CD4-positive, alpha-beta memory T cell (primary cell): ENCODE measurements at places on chromosomes 12 and 14.

DNA sequence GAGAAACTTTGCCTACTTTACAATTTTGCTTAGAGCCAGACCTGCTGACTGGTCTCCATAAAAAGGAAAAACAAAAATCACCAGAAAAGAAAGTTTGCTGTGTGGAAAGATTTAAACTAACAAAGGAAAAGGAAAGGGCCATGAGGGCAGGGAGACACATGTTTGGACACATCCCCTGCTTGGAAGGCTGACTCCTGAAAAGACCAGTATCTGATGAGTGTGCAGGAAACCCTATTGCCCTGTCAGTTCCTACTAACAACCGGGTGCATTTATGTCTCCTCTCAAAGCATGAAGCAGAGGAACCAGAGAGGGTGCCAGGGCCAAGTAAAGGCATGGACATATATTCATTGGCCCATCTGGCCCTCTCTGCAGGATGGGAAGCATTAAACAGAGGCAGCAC, 7.0 kb upstream of the STAB2 start:
- no peak for DNase-seq

- no peak for DNase-seq
These were observed 6.6 kb downstream of the POMT2 start for GRCh38 chr14:77314043-77314442.

- no peak for DNase-seq
These were observed 397.6 kb downstream of the NUAK1 start for GRCh38 chr12:105740970-105741725.

DNA sequence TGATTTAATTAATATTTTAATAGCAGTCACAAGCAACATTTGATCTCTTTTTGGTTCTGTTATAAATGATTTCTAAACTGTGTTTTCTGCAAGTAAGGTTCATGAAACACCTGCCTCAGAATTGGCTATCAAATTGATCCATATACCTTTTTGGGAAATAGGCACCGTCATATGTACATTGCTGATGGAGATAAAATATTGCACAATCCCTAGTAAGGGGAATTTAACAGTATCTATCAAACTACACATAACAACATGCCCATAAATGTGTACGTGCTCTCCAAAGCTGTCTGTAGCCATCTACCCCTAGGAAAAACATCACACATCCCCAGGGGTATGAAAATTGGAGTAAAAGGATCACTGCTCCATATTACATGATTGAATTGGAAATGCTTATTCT, 167.3 kb upstream of the CPNE8 start:
- no peak for DNase-seq

DNA sequence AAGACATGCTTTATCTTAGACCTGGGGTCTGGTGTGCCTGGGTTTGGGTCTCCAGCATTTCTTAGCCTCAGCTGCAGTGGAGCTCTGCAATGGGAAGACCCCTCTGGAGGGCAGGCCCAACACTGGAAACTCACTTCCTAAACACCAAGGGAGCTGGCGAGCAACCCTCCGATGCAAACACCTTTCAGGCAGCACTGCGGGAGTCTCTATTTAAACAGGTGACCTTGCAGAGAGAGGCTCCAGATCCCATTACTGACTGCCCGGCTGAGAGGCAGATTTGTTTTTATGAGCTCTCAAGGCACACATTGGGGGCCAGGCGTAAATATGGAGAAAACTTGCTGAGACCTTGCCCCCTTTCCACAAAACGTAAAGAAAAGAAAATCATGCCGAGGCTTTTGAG, 195.5 kb downstream of the PAX9 start:
- no peak for DNase-seq

DNA sequence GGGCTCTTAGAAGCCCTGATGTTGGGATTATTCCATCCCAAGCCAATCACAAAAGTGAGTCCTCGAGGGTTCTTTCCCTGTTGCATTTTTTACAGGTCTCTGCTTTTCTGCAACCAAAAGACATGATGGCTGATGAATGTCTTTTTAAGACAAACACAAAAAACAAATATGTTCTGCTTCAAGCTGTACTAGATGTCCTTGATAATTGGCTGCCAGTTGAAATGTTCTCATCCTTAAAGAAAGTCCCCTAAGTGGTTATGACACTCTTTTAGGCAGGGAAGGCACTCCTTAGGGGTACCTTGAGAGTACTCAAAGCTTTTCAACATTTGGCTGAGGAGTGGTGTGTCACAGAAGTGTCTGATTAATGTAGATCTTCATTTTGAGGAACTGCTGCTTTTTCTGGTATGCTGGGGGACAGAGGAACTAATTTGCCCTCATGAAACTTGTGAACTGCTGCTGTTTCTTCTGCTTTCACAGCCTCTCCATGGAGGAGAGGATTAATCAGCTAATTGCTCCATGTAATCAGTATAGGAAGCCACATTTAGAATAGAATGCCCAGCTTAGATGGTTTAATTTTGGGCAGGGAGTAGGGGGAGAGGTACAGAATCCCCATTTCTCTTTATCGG, 22.8 kb upstream of the IGF1 start:
- DNase-seq, result no peak

GRCh38 chr14:69692594-69692993, 74.3 kb upstream of the SRSF5 start:
- DNase-seq, result no peak

DNA sequence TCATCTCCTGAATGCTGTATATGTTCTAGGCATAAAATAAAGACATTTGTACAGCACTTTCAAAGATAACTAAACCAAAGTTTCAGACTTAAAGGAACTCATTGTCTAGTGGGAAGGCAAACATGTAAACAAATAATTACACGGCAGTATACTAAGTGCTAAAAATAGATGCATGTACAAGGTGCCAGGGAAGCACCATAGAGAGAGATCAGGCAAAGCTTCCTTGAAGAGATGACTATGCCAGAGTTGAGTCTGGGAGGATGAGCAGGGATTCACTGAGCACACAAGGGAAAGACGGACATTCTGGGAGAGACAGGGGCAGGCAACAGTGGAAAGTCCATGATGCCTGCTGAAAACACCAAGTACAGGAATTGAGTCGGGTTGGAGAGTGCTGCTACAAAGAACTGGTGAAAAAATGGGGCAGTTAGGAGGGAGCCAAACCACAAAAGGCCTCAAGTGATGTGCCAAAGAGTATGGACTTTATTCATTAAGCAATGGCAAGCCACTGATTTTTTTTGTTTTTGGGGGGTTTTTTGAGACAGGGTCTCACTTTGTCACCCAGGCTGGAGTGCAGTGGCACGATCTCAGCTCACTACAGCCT, 26.8 kb downstream of the ANKS1B start:
- no peak for DNase-seq

- peak; percentile 47 for DNase-seq
These were observed 15.4 kb downstream of the SYNE2 start for GRCh38 chr14:63867933-63868921.

GRCh38 chr12:31589904-31590641, 863 bp downstream of the DENND5B start:
- DNase-seq, result no peak

DNA sequence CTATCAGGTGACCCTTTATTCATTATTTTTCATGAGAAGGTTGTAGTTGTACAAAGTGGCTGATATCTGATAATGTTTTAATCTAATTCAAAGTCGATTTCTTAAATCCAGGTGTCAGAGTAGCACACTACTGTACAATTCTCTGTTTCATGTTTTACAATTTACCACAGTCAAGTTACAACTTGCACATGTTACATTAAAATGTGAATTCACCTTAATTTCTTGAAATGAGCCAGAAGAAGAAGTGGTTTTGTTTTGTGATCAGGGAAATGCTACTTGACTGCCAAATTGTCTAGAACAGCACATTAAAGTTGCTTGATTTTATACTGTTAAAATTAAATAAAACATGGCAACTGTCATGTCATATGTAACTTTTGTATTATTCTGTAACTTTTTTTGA, 23.2 kb downstream of the LRRK2 start:
- DNase-seq, result no peak

DNA sequence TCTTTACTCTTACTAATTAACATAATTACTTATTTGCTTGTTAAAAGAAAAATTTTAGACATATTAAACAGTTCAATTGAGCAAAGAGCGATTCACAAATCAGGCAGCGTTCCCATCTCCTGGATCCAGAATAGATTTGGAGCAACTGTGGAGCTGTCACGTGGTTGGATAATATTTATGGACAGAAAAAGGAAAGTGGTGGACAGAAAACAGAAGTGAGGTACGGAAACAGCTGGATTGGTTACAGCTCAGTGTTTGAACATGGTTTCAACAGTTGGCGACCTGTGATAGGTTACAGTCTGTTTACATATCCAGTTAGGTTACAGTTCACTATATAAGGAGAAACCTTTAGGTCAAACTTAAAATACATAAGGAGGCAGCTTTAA, 19.7 kb upstream of the FAM234B start:
- no peak for DNase-seq

GRCh38 chr14:58882577-58883018, 244.8 kb downstream of the DACT1 start:
- no peak for DNase-seq

- no peak for DNase-seq
These were observed 155.2 kb downstream of the RPL10L start for GRCh38 chr14:46496409-46496808.

GRCh38 chr14:67241411-67242167, at the start of gene PALS1:
Gene PALS1 (plus strand): TSS chr14:67241435. CDS start chr14:67279171, 37,736 bp downstream.
- DNase-seq, result peak; percentile 57

- no peak for DNase-seq
These were observed 121.2 kb downstream of the METTL25 start for GRCh38 chr12:82479511-82479910.

DNA sequence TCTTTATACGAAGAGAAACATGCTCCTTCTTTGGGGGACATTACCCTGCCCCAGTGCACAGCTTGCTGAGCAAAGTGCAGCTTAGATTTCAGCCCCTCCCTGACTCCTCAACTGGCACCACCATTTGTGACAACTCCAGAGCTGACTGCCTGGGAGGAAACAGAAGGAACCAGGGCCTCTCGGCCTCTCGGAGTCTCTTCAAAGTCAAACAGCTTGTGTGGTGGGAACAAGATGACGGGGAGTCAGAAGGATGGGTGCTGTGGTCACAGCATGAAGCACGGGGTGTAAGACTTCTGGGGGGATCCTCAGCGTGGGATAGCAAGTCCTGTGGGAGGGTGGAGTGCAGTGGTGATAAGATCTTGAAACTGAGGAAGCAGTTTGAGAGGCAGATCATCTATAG, 123.5 kb upstream of the BCL2L14 start:
- no peak for DNase-seq

- DNase-seq, result no peak
These were observed 425.2 kb downstream of the GALC start for GRCh38 chr14:87567618-87568295.

- DNase-seq, result no peak
These were observed 80.1 kb downstream of the CEP83 start for GRCh38 chr12:94379479-94380113.

DNA sequence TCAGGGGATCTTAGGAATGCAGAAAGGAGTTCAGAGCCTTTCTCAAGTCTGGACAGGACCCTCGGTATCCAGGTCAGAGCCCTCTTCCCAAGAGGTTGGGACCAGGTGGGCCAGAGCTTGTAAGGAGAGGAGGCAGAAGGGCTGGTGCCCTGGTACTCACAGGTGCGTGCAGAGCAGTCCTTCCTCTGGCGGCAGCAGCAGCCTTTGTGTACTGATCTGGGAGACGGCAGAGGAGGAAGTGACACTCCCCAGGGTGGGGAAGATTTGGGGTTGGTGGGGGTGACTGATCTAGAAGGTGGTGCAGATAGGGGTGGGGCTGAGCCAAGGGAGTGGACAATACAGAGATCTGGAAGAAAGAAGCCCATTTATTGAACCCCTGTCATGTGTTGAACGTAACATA, at the start of gene ITGB7:
ITGB7 (minus strand) TSS at position 210 of the 400 bp plus-strand sequence. CDS start 6,808 bp downstream, outside the sequence.
- peak; percentile 67 for DNase-seq

GRCh38 chr12:24639641-24640040, 309.3 kb downstream of the BCAT1 start:
- DNase-seq, result no peak

DNA sequence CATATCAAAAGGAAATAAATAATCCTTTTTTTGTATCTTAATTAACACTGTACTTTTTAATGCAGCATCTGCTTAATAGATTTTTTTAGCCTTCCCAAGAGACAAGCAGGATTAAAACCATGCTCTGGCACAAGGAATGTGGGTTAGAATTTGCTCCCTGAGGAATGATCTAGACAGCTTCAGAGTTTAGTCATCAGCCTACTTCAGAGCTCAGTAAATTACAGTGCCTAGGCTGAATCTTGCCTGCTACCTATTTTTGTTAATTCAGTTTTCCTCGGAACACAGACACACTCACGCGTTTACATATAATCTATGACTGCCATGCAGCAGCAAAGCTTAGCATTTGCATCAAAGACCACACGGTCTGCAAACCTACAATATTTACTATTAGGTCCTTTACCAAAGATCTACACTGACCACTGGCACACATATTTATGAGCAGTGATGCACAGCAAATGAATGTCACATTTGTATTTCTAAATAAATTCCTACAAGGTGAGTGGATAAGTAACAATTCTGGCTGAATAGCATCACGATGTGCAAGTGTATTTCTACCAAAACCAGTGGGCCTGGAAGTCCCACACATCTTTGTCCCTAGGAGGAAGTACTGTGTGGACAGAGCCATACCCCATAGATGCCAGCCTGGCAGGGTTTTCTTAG, 309.8 kb upstream of the TMEM132C start:
- no peak for DNase-seq

DNA sequence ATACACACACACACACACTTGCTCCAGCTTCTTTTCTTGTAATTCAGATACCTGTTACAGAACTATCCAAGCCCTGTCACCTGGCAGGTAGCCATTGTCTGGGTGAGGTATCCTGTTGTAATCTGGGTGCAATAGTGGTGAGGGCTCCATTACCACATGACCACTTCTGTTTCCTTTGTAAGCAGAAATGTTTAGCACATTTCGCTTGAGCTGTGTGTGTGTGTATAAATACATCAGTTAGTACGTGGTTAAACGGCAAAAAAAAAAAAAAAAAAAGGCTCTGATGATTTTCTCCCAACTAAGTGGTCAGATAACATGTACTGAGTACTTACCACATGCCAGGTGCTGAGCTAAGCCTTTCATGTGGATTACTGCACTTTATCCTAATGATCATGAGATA, 129.3 kb upstream of the SSTR1 start:
- DNase-seq, result peak; percentile 78

GRCh38 chr12:121748571-121749265, 36.2 kb downstream of the TMEM120B start:
- DNase-seq, result no peak

GRCh38 chr12:27551172-27551840, 27.3 kb downstream of the PPFIBP1 start:
- DNase-seq, result no peak

- no peak for DNase-seq
These were observed 5.6 kb upstream of the ADGRD1 start for GRCh38 chr12:130948136-130948535.

GRCh38 chr12:6241495-6241894, 41.3 kb downstream of the CD9 start:
- DNase-seq, result no peak

GRCh38 chr12:25518512-25518911, 34.6 kb downstream of the LMNTD1 start:
- no peak for DNase-seq

- no peak for DNase-seq
These were observed 35.4 kb downstream of the LRIG3 start for GRCh38 chr12:58884916-58885315.
